ENCODE measurements at places on chromosomes 5 and 9. TPM values are rescaled to one million over a fixed set of nuclear protein-coding genes. Genes with fewer than 3 reads are reported as not detected.

PCDHB5 gene
- 8.2 TPM for polyA plus RNA-seq

NUDT12 gene
- polyA plus RNA-seq = 3.0 TPM

- peak; percentile 13 for DNase-seq
Measured at GRCh38 chr9:31807574-31808256, 576.7 kb upstream of the ACO1 start.

DNA sequence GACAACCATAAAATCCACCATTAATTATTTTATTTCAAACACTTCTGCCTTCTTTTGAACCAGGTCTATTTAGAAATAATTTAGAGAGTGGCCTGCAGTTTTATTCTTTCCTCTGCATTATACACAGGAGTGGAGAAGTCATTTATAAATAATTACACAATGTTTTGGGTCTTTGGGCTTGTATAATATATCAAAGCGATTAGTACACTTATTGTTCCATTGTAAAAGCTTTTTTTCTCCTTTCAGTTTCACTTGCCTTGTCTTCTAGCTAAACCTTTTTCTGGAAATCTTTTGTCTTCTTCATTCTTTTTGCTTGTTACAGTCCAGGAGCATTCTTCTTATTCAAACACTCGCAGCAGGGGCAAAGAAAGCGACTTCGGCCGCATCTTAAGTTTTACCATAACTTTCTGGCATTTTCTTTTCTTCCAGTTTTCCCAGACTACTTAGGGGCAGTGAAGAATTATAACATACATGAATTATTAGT is 7.3 kb upstream of the NEUROG1 start:
- no peak for DNase-seq

- no peak for DNase-seq
Measured at GRCh38 chr5:138037907-138038633, 5.2 kb upstream of the FAM13B start.

Data from H1 (cell line).